ENCODE measurements at places on chromosomes 5 and 9. TPM values are rescaled to one million over a fixed set of nuclear protein-coding genes. Genes with fewer than 3 reads are reported as not detected.
A peak's percentile ranks its signal among the peaks of the same experiment; 100 is the strongest.

- no peaks in the 10 kb centered on the region for H3K36me3 ChIP-seq
- H3K27me3 ChIP-seq: no peaks in the 10 kb centered on the region
- no peaks in the 10 kb centered on the region for H3K4me1 ChIP-seq
- no peak overlapping the region for H3K4me3 ChIP-seq
- H3K27ac ChIP-seq: no peak overlapping the region
- no peak for DNase-seq
These were observed 37.6 kb upstream of the MTAP start for GRCh38 chr9:21764846-21765245.

DNA sequence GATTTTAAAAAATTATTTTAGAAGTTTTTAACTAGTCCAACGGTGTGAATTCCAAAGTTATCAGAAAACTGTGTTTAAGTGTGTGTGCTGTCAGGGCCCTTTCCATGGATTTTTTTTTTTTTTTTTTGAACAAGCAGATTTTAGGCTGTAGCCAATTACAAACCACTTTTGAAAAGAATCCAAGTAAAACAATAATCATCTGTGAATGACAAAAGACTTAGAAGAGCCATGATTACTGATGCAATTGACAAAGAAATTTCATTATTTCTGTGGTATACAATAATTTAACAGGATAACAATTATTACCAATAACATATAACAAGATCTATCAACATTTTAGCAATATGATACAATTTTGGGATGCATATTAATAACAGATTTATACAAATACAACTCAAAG lies 16.2 kb upstream of the PAIP1 start:
- no peak overlapping the region for H3K4me3 ChIP-seq
- H3K27me3 ChIP-seq: no peaks in the 10 kb centered on the region
- no peaks in the 10 kb centered on the region for H3K4me1 ChIP-seq
- no peak overlapping the region for H3K27ac ChIP-seq
- no peaks in the 10 kb centered on the region for H3K36me3 ChIP-seq

- no peak overlapping the region for H3K4me3 ChIP-seq
- H3K27me3 ChIP-seq: no peaks in the 10 kb centered on the region
- H3K4me1 ChIP-seq: no peaks in the 10 kb centered on the region
- no peak overlapping the region for H3K27ac ChIP-seq
These were observed 53.1 kb downstream of the RNF130 start for GRCh38 chr5:180018347-180019060.

- no peak overlapping the region for H3K27ac ChIP-seq
- no peaks in the 10 kb centered on the region for H3K36me3 ChIP-seq
- H3K27me3 ChIP-seq: no peaks in the 10 kb centered on the region
These were observed 206.8 kb downstream of the GLIS3 start for GRCh38 chr9:4092793-4093709.

DNA sequence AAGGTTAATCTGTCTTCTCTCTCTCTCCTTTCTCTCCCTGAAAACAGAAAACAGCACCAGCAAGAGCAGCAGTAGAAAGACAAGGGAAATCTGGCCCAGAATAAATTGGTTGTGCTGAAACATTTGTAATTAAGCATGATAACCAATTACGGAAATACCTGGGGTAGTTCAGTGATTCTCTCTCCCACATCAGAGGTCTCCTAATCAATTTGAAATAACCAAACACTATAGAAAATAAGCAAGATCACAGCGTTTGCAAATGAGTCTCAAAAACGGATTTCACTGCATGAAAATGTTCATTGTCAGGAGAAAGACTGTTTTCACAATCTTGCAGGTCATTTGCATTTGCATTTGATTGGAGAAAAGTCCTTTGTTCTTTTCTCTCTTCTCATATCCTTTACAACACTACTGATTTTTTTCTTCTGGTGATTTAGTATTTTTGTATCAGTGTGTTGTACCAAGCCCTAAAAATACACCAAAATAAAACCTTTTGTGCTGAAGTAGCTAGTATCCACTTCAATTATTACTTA lies 36.8 kb upstream of the CDH6 start:
- no peak overlapping the region for H3K4me3 ChIP-seq
- H3K4me1 ChIP-seq: no peaks in the 10 kb centered on the region
- no peaks in the 10 kb centered on the region for H3K36me3 ChIP-seq
- no peaks in the 10 kb centered on the region for H3K27me3 ChIP-seq

DNA sequence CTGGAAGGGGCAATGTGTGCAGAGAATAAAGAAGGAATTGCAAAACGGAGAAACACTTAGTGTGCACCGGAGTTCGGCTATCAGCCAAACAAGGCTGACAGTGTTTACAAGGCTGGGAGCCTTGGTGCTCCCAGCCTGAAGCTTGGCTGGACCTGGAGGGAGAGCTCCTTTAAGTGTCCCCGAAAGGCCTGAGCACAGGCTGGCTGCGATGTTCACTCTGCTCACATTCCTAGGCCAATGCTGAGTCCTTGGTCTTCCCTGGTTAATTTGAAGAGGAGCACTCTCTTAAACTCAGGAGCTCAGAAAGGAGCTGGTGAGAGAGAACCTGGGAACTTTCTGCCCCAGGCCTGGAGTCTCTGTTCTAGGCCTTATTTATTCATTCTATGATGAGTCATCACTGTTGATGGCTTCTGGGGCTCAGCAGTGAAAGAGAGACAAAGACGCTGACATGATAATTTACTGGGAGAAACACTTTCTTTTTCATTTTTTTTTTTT lies 88.6 kb upstream of the MYO10 start:
- no peak for DNase-seq
- H3K4me3 ChIP-seq: no peak overlapping the region
- H3K36me3 ChIP-seq: no peaks in the 10 kb centered on the region
- no peaks in the 10 kb centered on the region for H3K4me1 ChIP-seq

GRCh38 chr9:107772988-107773387 lies 283.4 kb upstream of the KLF4 start:
- no peak overlapping the region for H3K4me3 ChIP-seq
- no peak for DNase-seq
- H3K4me1 ChIP-seq: no peaks in the 10 kb centered on the region
- no peak overlapping the region for H3K27ac ChIP-seq

DNA sequence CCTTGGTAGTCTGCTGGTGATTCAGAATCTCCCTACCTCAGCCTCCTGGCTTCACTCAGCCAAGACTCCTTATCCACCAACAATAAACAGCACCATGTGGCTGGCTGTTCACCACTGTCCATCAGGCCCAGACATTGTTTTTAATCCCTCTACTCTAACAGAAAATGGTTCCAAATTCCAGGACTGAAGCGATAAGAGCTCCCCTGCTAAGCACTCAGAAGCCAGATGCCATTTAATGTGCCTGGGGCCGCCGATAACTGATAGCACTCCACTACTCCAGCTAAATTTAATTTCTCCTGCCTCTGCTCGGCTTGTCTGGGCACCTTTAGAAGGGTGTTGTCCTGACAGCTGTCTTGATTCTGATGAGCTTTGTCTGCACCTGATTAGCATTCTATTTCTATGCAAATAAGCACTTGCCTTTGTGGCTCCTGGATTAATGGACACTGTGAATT lies 47.1 kb downstream of the ZNF622 start:
- H3K27ac ChIP-seq: no peak overlapping the region
- H3K36me3 ChIP-seq: no peaks in the 10 kb centered on the region
- no peaks in the 10 kb centered on the region for H3K4me1 ChIP-seq
- DNase-seq: no peak
- H3K4me3 ChIP-seq: no peak overlapping the region
- peaks cover 61% of the 10 kb centered on the region for H3K27me3 ChIP-seq

GRCh38 chr5:89597878-89598277 lies 714.9 kb upstream of the MEF2C start:
- no peak for DNase-seq
- no peaks in the 10 kb centered on the region for H3K27me3 ChIP-seq
- no peak overlapping the region for H3K27ac ChIP-seq
- H3K4me3 ChIP-seq: no peak overlapping the region
- H3K4me1 ChIP-seq: no peaks in the 10 kb centered on the region

GRCh38 chr5:42131081-42131480 lies 206.0 kb downstream of the FBXO4 start:
- H3K4me3 ChIP-seq: no peak overlapping the region
- no peaks in the 10 kb centered on the region for H3K36me3 ChIP-seq
- H3K4me1 ChIP-seq: no peaks in the 10 kb centered on the region
- no peak overlapping the region for H3K27ac ChIP-seq

- no peaks in the 10 kb centered on the region for H3K36me3 ChIP-seq
- H3K27ac ChIP-seq: no peak overlapping the region
These were observed 269.1 kb downstream of the GLIS3 start for GRCh38 chr9:4030751-4031150.

DNA sequence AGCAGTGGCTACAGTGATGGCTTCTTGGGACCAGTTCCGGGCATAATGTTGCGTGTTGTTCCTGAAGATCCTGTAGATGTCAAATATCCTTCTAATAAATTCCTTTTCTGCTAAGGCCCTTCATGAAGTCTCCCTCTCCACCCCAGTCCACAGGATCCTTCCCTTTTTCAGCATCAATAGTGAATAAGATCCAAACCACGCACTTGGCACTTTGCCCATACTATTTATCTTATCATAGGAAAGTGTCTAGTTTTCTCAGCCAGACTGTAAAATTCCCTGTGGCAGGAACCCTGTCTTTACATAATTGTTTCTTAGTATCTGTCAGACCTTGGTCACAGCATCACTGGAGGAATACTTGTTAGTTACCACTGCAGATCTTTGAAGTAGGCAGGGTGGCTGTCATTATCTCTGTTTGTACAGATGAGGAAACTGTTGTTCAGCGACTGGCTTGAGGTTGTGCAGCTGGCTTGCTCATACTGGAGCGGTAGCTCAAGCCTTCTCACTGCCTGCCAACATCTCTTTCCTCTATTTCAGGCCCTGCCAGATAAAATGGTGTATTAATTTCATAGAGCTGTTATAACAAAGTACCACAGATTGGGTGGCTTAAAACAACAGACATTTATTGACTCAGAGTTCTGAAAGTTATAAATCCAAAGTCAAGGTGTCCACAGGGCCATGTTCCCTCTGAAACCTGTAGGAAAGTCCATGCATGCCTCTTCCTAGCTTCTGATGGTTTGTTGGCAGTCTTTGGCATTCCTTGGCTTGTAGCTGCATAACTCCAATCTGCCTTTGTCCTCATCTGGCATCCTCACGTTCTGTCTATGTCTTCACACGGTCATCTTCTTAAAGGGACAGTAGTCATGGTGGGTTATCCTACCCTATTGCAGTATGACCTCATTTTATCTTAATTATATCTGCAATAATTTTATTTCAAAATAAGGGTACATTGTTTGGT lies 33.5 kb upstream of the APC start:
- no peak overlapping the region for H3K4me3 ChIP-seq
- peaks cover 13% of the 10 kb centered on the region for H3K4me1 ChIP-seq
- no peak for DNase-seq
- H3K27me3 ChIP-seq: no peaks in the 10 kb centered on the region

DNA sequence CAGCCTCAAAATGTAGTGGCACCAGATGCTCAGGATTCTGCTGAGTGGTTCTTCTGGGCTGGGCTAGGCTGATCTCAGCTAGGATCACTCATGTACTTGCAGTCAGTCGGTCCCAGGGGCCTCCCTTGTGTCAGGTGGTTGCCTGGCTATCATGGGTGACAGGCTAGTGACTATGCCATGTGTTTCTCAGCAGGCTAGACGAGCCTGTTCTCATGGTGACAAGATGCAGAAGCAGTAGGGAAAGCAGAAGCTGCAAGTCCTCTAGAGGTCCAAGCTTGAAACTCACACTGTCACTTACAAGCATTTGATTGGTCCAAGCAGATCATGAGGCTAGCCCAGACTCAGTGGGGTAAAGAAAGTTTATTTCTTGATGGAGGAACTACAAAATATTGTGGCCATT lies 15.2 kb upstream of the KCNMB1 start:
- DNase-seq: no peak
- H3K27ac ChIP-seq: no peak overlapping the region
- no peaks in the 10 kb centered on the region for H3K36me3 ChIP-seq
- no peaks in the 10 kb centered on the region for H3K4me1 ChIP-seq
- no peaks in the 10 kb centered on the region for H3K27me3 ChIP-seq
- no peak overlapping the region for H3K4me3 ChIP-seq

DNA sequence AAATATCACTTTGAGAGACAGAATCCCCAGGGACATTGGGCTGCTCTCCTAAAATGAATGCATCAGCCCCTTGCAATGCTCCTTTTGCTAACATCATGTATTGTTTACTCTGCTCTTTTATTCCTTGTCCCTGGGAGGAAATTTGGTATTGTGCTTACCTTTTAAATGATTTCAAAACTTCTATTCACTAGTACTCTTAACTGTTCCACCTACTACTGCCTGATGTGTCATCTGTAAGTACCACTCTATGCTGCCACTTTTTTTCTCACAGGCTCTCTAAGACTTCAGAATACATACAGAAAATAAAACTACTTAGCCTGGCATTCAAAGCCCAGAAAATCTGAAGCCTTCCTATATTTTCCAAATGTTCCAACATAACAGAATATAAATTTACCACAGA lies 667.2 kb downstream of the BRINP1 start:
- no peaks in the 10 kb centered on the region for H3K36me3 ChIP-seq
- peaks cover 5% of the 10 kb centered on the region for H3K27me3 ChIP-seq
- no peaks in the 10 kb centered on the region for H3K4me1 ChIP-seq

- DNase-seq: peak; percentile 71
- H3K36me3 ChIP-seq: peaks cover 9% of the 10 kb centered on the region
- H3K4me3 ChIP-seq: peak within 1 kb of the TSS; percentile 90
- no peaks in the 10 kb centered on the region for H3K27me3 ChIP-seq
- peak within 1 kb of the TSS; percentile 82 for H3K27ac ChIP-seq
- peaks cover 57% of the 10 kb centered on the region for H3K4me1 ChIP-seq
These were observed at the start of gene CARD19 for GRCh38 chr9:93096131-93096802. Gene CARD19 (plus strand): TSS chr9:93096217. CDS start chr9:93096346, 129 bp downstream.

DNA sequence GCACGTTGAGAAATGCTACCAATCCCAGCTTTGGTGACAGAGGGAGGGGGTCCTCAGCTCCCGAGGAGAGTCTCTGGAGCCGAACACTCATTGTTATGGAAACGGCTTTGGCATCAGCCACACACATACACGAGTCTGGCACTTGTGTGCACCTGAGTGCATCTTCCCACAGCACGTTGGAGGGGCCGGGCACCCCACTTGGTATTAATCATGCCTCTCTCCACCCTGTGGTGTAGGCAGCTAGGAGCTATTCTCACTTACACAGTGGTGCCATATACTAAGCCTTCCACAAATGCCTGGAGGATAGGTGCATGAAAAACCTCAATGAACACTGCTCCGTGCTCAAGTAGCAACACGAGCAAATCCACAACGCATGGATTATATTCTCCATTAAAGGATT lies 133.9 kb upstream of the PANK3 start:
- no peak overlapping the region for H3K4me3 ChIP-seq
- H3K27me3 ChIP-seq: peaks cover 35% of the 10 kb centered on the region
- DNase-seq: no peak
- H3K27ac ChIP-seq: no peak overlapping the region
- no peaks in the 10 kb centered on the region for H3K4me1 ChIP-seq
- H3K36me3 ChIP-seq: no peaks in the 10 kb centered on the region

DNA sequence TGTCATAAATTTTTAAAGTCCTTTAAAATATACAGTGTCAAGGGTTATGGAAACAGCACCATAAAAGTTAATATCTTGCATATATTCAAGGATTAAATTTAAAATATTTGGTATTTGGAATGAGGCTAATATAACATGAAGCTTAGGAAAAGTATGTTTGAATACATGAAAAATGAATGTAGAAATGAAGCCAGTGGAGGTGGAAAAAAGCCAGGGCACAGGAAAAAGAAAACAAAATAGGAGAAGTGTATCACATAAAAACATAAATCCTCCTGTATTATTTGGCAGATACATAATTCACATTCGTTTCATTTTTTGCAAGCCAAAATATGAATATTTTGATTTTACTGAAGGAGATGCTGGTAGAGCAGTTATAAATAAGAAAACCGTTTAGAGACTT lies 587.0 kb upstream of the ZNF608 start:
- no peak for DNase-seq
- H3K27me3 ChIP-seq: no peaks in the 10 kb centered on the region
- H3K36me3 ChIP-seq: no peaks in the 10 kb centered on the region

Gene PCDHGA7
- total RNA-seq: not detected

Gene KCNMB1
- total RNA-seq: not detected

Gene SLC45A2
- 0.33 TPM for total RNA-seq

Gene GABRA6
- total RNA-seq: not detected

Gene COMMD10
- total RNA-seq: 17.9 TPM

Gene EPB41L4B
- 5.0 TPM for total RNA-seq

Gene SPINK1
- not detected for total RNA-seq

Gene PCDHB9
- not detected for total RNA-seq
